Mucosa of gallbladder (tissue), 1 donor: ENCODE measurements at places on chromosomes 11 and 22. TPM values are rescaled to one million over a fixed set of nuclear protein-coding genes. Genes with fewer than 3 reads are reported as not detected.

ANKK1 gene
- total RNA-seq: 0.29 TPM

OR8D4 gene
- total RNA-seq: not detected

KCNQ1OT1 gene
- 2.2 TPM for total RNA-seq

MIOX gene
- 1.6 TPM for total RNA-seq

MOGAT2 gene
- 1.4 TPM for total RNA-seq

NXPE2 gene
- not detected for total RNA-seq

ACR gene
- 0.92 TPM for total RNA-seq

C22orf42 gene
- total RNA-seq: not detected

SORL1 gene
- total RNA-seq: 71.3 TPM

ESAM gene
- total RNA-seq: 22.0 TPM

PHLDB1 gene
- 89.6 TPM for total RNA-seq

TRMT112 gene
- 126 TPM for total RNA-seq

UPB1 gene
- total RNA-seq: 0.83 TPM

PLXNB2 gene
- total RNA-seq: 1,246 TPM

SLCO2B1 gene
- 112 TPM for total RNA-seq

ACRV1 gene
- total RNA-seq: not detected

OR4C3 gene
- not detected for total RNA-seq

OR2D2 gene
- not detected for total RNA-seq

CCDC116 gene
- total RNA-seq: 0.37 TPM

LRRN4CL gene
- total RNA-seq: 4.3 TPM

SNX19 gene
- total RNA-seq: 76.6 TPM

MMP8 gene
- not detected for total RNA-seq

CARD18 gene
- not detected for total RNA-seq

HEPN1 gene
- not detected for total RNA-seq

ADM2 gene
- total RNA-seq: 5.1 TPM

IL17REL gene
- total RNA-seq: 0.06 TPM

OR51B2 gene
- not detected for total RNA-seq

TRIM64C gene
- total RNA-seq: not detected

C11orf91 gene
- total RNA-seq: 0.26 TPM

ZNRF3 gene
- 13.6 TPM for total RNA-seq

SCGB2A2 gene
- not detected for total RNA-seq

EWSR1 gene
- total RNA-seq: 160 TPM

NPAT gene
- total RNA-seq: 12.5 TPM

HEPHL1 gene
- not detected for total RNA-seq
